ENCODE measurements at places on chromosomes 11 and 22.

DNA sequence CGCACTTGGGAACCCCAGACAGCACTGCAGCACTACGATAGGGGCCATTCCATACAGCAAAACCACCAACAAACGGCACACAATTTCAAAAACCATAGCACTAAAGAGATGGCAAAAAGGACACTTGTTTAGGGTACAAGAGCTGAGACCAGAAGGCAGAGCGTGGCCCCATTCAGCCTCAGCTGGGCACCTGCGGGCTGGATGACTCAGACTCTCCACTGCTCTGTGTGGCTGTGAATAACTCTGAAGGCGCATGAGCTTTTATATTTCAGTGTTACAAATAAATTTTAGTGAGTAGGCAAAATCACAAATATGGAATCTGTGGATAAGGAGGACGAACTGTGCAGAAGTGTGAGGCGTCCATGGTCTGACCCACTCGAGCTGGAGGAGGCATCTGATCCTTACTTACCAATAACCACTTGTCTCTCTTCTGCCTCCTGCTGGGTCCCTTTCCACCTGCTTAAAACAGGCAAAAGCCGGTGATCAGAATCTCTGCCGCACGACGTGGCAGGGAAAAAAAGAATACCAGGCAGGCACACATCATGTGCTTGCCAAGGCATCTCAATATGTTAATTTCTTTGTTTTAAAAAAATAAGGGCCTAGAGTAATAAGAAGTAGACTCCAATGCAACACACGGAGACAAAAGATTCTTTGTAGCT is 325.7 kb downstream of the SHANK2 start:
- no peaks in the 10 kb centered on the region for H3K27me3 ChIP-seq
- H3K4me3 ChIP-seq: no peak overlapping the region
- H3K4me1 ChIP-seq: no peaks in the 10 kb centered on the region

DNA sequence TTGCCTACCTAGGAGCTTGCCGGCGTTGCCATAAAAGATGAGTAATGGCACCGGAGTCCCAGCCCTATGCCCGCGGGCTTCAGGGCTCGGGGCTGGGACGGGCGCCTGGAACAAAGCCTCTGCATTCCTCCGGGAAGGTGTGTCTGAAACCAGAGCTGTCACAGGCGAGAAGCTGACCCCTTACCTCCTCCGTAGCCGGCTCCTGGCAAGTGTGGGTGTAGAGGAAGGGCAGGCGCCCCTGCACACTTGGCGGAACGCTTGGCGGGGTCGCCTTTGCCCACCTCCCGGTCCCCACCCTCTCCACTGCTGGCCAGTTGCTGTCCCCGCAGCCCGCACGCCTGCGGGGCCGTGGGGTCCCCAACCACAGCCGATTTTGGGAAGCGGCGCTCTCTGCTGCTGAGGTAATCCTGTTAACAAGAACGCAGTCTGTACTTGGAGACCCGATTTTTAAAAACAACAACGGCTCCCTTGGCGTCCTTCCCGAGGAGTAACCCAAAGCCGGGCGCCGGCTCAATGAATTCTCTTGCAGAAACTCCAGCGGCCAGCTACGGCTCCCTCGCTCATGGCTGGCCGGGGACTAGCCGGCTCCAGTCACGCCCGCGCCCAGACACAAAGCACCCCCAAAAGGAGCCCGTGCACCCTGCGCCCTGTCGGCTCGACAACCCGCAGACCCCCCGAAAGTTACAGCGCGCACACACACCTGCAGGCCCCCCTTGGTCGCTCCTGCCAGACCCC is 89.2 kb downstream of the PLEKHA7 start:
- no peaks in the 10 kb centered on the region for H3K36me3 ChIP-seq
- peak overlapping the region; percentile 35 for H3K4me3 ChIP-seq
- H3K27me3 ChIP-seq: no peaks in the 10 kb centered on the region
- no peak for DNase-seq

DNA sequence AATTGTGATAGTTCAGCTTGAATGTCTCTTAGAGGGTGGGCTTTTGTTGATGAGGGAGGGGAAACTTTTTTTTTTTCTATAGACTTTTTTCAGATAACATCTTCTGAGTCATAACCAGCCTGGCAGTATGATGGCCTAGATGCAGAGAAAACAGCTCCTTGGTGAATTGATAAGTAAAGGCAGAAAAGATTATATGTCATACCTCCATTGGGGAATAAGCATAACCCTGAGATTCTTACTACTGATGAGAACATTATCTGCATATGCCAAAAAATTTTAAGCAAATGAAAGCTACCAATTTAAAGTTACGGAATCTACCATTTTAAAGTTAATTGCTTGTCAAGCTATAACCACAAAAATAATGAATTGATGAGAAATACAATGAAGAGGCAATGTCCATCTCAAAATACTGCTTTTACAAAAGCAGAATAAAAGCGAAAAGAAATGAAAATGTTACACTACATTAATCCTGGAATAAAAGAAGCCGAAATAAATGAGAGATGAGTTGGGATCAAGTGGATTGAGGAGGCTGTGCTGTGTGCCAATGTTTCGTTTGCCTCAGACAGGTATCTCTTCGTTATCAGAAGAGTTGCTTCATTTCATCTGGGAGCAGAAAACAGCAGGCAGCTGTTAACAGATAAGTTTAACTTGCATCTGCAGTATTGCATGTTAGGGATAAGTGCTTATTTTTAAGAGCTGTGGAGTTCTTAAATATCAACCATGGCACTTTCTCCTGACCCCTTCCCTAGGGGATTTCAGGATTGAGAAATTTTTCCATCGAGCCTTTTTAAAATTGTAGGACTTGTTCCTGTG is 3.9 kb downstream of the MALAT1 start:
- H3K36me3 ChIP-seq: peaks cover 59% of the 10 kb centered on the region
- H3K4me1 ChIP-seq: peaks cover 37% of the 10 kb centered on the region
- no peaks in the 10 kb centered on the region for H3K27me3 ChIP-seq

GRCh38 chr11:16043617-16044016 is 312.7 kb downstream of the SOX6 start:
- no peaks in the 10 kb centered on the region for H3K4me1 ChIP-seq
- no peak for DNase-seq
- no peaks in the 10 kb centered on the region for H3K36me3 ChIP-seq
- H3K27me3 ChIP-seq: no peaks in the 10 kb centered on the region
- no peak overlapping the region for H3K4me3 ChIP-seq

GRCh38 chr22:50504369-50505211 is 2.9 kb downstream of the LMF2 start:
- peaks cover 31% of the 10 kb centered on the region for H3K36me3 ChIP-seq
- H3K4me3 ChIP-seq: no peak overlapping the region
- H3K27me3 ChIP-seq: no peaks in the 10 kb centered on the region
- no peak for DNase-seq

GRCh38 chr11:102623998-102624397 is 1.1 kb downstream of the MMP20 start:
- H3K4me3 ChIP-seq: no peak overlapping the region
- no peak for DNase-seq
- H3K36me3 ChIP-seq: no peaks in the 10 kb centered on the region
- H3K27ac ChIP-seq: no peak overlapping the region

- DNase-seq: no peak
- H3K27ac ChIP-seq: peak overlapping the region; percentile 98
- H3K4me1 ChIP-seq: peaks cover 73% of the 10 kb centered on the region
- H3K27me3 ChIP-seq: no peaks in the 10 kb centered on the region
These were observed 2.5 kb downstream of the SELENOM start for GRCh38 chr22:31104869-31105268.

DNA sequence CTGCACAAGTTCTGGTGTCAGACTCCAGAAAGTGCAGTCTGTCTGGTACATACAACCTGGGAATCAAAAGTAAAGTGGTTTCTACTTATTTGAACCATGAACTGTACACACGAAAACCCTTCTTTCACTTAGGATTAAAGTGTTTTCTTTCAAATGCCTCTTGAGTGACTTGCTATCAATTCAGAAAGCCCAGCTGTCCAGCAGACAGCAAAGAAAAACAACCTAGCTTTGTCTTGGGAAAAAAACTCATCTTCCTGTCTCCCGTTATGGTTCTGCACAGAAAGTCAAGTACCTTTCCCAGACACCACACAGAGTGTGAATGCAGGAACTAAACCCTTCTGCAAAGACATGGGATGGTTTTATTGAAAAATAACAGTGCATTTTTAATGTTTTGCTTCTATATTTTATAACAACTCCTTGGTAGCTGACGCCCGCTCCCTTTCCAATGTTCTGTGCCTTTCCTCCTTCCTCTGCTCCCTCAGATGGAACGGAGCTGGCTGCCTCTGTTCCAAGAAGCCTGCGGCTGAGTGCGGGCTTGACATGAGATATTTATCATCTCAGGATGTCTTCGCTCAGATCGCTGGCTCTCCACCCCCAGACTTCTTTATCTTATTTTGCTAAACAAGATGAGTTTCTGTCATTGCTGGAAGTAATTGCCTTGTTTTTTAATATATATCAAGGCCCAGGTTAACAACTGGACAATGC is 322.3 kb upstream of the B3GAT1 start:
- no peaks in the 10 kb centered on the region for H3K27me3 ChIP-seq
- no peak overlapping the region for H3K4me3 ChIP-seq
- no peaks in the 10 kb centered on the region for H3K36me3 ChIP-seq
- no peak overlapping the region for H3K27ac ChIP-seq
- no peak for DNase-seq

GRCh38 chr11:103051151-103051801 is 40.7 kb downstream of the DCUN1D5 start:
- H3K4me3 ChIP-seq: no peak overlapping the region
- no peaks in the 10 kb centered on the region for H3K27me3 ChIP-seq
- no peaks in the 10 kb centered on the region for H3K36me3 ChIP-seq
- DNase-seq: no peak
- H3K27ac ChIP-seq: no peak overlapping the region
- no peaks in the 10 kb centered on the region for H3K4me1 ChIP-seq

- DNase-seq: no peak
- H3K4me1 ChIP-seq: peaks cover 17% of the 10 kb centered on the region
- H3K27me3 ChIP-seq: no peaks in the 10 kb centered on the region
These were observed 33.7 kb upstream of the CREB3L1 start for GRCh38 chr11:46243796-46244109.

GRCh38 chr11:118128310-118128709 is 24.3 kb downstream of the SCN4B start:
- H3K36me3 ChIP-seq: no peaks in the 10 kb centered on the region
- no peak for DNase-seq
- no peak overlapping the region for H3K4me3 ChIP-seq
- no peak overlapping the region for H3K27ac ChIP-seq
- H3K27me3 ChIP-seq: no peaks in the 10 kb centered on the region

- no peaks in the 10 kb centered on the region for H3K36me3 ChIP-seq
- peaks cover 17% of the 10 kb centered on the region for H3K4me1 ChIP-seq
- H3K4me3 ChIP-seq: no peak overlapping the region
- no peak overlapping the region for H3K27ac ChIP-seq
- DNase-seq: no peak
These were observed 23.1 kb downstream of the TTC17 start for GRCh38 chr11:43381802-43382201.

GRCh38 chr11:130553306-130553705 is 104.9 kb downstream of the ADAMTS15 start:
- no peak for DNase-seq
- no peaks in the 10 kb centered on the region for H3K27me3 ChIP-seq
- no peak overlapping the region for H3K4me3 ChIP-seq
- peak overlapping the region; percentile 63 for H3K27ac ChIP-seq
- H3K36me3 ChIP-seq: no peaks in the 10 kb centered on the region
- H3K4me1 ChIP-seq: peaks cover 17% of the 10 kb centered on the region

GRCh38 chr11:27228232-27228905 is 134.6 kb downstream of the CCDC34 start:
- H3K27ac ChIP-seq: no peak overlapping the region
- peaks cover 25% of the 10 kb centered on the region for H3K4me1 ChIP-seq
- no peak for DNase-seq
- no peak overlapping the region for H3K4me3 ChIP-seq

All from vagina (tissue), 2 donors.